ENCODE measurements at places on chromosomes 2 and 18.

GRCh38 chr18:655445-655844, 2.0 kb upstream of the TYMS start:
- DNase-seq: no peak

DNA sequence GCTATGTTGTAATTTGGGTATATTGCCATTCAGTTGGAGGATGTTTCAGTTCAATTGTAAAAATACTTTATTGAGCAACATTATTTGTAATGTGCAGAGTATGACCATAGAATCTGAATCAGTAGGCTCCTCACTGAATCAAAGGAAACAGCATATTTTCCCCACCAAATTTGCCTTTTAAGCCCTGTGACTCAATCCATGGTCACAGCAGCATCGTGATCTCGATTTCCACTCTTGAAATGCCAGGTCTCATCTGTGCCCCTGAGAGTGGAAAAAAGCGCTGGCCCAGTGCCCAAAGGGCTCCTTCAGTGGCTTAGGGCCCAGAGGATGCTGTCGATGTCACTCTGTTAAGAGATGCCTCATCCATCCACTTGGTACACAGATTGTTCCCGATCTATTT, 57.5 kb downstream of the FHOD3 start:
- no peak for DNase-seq

- DNase-seq: no peak
These were observed 51.0 kb downstream of the SETBP1 start for GRCh38 chr18:44731530-44732237.

GRCh38 chr2:129805899-129806298, 173.6 kb upstream of the RAB6C start:
- no peak for DNase-seq

- no peak for DNase-seq
These were observed 15.0 kb upstream of the REG1A start for GRCh38 chr2:79105259-79105658.

DNA sequence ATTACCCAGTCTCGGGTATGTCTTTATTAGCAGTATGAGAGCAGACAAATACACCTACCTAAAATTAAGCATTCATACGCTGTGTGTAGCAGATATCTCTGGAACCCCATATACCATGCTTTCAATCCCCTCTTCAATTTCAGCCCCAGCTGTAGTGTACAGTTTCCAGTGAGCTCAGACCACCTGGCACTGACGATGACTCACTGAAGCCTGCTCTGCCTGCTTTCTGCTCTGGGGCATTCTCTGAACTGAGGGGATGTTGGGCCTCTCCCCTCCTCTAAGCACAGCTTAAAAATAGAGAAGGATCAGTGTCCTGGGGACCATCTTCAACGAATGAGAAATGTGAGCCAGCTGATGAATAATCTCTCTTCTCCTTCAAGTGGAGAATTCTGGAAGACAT, 8.7 kb upstream of the CCL20 start:
- no peak for DNase-seq

DNA sequence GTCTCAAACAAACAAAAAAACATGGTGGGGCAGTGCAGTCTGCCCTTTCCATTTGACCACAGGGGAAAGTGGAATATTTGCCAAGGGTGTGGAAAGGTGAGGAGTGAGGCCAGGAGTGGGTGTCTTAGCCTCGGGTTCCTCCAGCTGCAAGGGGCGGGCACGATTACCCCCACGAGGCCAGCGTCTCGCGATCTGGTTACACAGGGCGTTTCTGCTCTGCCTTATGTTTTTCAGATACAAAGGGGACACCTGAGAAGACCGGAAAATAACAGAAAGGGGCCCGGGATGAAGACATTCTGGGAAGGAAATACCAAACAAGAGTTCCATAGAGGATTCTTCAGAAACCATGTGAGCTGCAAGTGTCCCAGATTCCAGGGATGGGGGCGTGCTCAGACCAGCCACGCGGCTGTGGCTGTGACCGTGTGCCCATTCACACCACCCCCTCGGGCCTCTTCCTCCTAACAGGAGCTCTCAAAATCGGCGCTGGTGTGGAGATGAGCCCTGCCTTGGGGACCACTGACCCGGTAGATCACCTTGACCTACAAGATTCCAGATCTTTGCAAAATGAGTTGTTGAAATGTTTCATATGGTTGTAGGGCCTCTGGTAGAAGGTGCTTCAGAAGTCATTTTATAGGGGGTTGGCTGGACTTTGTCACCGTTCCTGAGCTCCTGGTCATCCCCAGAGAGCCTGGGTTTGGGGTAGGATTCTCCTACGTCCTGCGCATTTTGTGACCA, 34.2 kb downstream of the FAM178B start:
- DNase-seq: no peak

DNA sequence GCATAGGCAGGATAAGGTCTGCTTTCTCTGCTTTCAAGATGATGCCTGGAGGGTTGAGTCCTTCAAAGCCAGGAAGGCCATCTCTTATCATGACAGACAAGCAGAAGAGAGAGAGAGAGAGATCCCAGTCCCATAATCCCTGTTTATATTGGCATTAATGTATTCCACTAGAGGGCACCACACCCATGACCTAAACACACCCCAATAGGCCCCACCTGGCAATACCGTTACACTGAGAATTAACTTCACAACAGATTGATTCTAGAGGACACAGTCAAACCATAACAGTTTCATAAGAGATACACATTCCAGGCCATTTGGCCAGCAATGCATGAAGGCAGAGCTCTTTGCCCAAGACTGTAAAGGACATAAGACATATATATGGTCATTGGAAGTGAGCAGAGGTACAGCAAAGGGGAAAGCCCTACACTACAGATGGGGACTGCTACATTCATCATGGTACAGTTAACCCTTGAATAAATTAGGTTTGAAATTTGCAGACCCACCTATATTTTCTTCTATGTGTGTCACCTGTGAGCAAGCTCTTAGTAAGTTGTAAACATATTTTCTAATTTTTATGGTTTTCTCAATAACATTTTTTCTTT, 1516.1 kb downstream of the RPIA start:
- no peak for DNase-seq

All from NCI-H1092 (cell line).